Mesothelial cell of epicardium (in vitro differentiated cells): ENCODE measurements at places on chromosomes 11 and 22.
A peak's percentile ranks its signal among the peaks of the same experiment; 100 is the strongest.

DNA sequence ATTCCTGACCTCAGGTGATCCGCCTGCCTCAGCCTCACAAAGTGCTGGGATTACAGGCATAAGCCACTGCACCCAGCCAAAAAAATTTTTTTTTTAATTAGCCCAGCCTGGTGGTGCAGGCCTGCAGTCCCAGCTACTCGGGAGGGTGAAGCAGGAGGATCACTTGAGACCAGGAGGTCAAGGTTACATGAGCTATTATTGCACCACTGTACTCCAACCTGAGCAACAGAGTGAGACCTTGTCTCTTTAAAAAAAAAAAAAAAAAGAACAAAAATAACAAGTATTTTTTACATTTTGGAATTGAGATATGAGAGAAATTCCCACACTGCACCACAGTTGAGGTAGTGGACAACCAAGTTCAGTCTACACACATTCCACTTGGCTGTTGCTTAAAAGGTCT, 13.6 kb upstream of the L3MBTL2 start:
- DNase-seq, result no peak

DNA sequence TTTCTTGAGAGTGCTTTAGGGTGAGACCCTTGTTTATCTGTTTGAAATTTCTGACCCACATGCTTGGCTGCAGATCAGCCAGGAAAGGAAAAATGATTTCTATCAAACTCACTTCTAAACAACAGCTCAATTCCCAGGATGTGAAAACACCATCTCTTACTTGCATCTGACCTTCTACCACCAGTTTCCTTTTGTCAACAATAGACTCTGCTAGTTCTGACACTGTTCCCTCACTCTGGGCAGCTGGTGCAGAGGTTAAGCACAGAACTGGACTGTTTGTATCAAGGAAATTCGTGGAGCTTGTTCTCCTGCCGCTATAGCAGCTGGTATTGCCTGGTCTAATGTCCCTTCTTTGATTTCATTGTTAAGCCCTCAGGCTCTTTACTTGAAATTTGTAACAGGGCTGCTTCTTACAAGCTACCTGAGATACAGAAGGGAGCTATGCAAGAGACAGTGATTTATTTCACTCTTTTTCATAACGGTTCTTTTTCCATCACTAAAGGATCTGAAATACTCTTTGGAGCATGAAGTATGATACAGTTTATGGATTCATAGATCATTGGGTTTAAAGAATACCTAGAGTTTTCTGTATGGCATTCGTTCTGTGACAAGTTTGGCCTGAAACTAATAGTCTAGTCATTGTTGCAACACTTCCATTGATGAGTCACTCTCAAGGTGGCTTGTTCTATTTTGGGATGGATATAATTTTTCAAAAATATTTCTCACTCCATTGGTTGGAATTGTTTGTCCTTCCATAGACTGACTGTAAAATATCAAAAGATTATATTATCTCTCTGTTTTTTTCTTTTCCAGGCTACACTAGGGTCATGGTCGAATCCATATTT, 178.2 kb upstream of the ZC3H12C start:
- DNase-seq, result no peak

DNA sequence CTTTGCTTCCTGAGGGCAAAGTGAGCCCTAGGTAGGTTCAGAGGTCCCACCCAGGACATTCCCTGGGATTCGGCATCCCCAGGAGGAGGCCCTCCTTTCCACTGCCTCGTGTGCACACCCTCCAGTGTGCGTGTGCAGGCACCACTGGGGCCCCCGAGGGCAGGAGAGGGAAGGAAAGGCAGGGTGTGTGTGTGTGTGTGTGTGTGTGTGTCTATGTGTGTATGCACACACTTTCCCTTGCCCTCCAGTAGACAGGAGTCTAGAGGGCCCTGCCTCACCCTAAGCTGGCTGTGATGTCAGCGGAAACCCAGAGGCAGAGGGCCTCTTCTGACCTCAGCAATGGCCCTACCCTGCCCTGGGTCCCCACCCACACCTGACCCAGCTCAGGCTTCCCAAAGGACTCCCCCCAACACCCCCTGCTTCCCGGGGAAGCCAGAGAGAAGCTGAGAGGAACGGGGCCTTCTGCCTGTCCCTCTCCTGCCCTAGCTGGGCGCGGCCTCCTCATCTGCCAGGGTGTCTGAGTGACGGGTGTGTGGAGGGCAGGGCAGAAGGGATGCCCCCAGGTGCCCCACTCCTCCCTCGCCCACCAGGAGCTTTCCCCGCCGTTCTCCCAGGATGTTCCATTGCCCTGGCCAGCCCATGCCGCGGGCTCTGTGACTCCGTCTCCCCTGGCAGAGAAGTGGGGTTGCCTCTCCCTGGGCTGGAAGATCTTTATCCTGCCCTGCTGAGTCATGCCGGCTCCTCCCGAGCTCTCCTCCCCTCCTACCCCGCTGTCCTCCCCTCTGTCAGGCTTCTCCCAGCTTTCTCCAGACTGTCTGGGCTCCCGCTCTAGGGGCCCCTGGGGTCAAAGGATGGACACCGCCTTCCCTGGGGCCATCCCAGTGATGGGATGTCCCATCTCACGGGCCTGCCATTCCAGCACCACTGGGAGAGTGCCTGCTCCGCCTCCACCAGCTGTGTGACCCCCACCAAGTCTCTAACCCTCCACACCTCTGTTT, 6.0 kb upstream of the CLCF1 start:
- no peak for DNase-seq

DNA sequence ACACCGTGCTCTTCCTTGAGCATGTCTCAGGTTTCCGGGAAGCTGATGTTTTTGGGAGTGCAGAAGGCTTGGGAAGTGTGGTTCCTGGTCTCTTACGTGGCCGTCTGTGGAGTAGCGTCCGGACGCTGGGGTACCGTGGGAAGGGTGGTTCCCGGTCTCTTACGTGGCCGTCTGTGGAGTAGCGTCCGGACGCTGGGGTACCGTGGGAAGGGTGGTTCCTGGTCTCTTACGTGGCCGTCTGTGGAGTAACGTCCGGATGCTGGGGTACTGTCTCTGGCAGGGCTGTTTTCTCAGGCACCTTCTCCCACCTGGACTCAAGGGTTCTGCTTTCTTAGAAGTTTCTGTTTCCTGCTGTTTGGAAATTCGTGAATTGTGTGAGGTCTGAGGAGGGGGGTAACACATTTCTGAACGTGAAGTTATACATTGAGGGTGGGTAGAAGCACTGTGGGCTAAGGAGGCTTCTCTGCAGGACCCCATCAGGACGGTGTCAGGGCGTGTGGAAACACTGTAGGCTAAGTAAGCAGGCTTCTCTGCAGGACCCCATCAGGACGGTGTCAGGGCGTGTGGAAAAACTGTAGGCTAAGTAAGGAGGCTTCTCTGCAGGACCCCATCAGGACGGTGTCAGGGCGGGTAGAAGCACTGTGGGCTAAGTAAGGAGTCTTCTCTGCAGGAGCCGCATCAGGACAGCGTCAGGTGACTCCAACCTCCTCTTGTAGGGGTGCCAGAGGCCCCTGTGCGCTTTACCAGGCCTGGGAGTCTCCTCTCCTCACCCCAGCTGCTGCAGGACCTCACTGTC, 5.3 kb upstream of the IFITM3 start:
- DNase-seq, result no peak

DNA sequence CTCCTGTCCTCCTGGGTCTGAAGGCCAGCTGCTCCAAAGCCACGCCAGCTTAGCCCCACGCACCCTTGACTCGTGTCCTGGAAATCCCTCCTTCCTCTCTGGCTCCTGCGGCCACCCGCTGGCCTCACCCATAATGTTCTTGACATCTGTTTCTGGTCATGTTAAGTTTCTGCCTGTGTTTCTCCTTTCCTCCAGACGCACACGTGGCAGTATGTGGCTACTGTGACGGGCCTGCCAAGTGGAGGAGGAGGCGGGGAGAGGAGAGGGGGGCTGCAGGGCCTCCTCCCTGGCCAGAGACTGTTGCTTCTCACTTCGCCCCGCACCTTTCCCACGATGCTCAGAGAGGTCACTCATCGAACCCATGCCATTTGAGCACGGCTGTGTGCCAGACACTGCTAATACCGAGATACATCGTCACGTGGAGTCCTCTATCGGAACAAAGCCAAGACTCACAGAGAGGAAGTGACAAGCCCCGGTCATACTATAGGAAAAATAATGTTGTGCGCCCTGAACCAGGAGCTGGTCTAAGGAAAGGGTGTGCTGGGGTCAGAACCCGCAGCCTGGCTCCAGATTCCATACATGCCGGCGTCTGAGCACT, 11.5 kb downstream of the C1QTNF6 start:
- no peak for DNase-seq

GRCh38 chr11:48141475-48142122, 75.0 kb upstream of the OR4B1 start:
- DNase-seq, result no peak

DNA sequence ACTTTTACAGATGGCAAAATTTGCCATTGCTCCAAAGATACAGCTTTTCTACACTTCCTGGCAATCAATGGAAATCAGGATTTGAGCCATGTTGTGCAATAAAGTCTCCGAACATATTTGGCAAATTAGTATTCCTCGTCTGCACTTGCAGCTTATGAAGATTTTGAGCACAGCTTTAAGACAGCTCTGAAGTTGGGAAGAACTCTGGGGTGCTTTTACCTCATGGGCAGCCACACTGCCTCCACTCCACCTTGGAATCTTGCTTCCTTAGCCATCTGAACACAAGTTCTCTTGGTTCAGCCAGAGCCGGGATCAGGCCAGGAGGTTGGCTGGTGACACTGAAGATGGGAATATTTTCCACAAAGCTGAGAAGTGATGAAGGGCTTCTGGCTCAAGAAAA, 191.2 kb downstream of the CWF19L2 start:
- DNase-seq, result no peak

- no peak for DNase-seq
Observed at GRCh38 chr11:48341466-48341865, 16.7 kb downstream of the OR4C3 start.

DNA sequence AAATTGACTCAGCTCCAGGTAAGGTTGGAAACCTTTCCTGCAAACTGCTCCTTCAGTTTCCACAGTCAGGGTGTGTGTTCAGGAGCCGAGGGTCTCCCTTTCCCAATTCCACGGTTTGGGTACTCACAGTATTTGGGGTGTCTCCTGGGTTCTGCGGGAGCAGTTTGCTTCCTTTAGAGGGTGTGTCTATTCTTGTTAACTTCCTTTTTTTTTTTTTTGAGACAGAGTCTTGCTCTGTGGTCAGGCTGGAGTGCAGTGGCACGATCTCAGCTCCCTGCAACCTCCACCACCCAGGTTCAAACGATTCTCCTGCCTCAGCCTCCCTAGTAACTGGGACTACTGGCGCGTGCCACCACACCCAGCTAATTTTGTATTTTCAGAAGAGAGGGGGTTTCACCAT, 251.4 kb downstream of the LUZP2 start:
- no peak for DNase-seq

DNA sequence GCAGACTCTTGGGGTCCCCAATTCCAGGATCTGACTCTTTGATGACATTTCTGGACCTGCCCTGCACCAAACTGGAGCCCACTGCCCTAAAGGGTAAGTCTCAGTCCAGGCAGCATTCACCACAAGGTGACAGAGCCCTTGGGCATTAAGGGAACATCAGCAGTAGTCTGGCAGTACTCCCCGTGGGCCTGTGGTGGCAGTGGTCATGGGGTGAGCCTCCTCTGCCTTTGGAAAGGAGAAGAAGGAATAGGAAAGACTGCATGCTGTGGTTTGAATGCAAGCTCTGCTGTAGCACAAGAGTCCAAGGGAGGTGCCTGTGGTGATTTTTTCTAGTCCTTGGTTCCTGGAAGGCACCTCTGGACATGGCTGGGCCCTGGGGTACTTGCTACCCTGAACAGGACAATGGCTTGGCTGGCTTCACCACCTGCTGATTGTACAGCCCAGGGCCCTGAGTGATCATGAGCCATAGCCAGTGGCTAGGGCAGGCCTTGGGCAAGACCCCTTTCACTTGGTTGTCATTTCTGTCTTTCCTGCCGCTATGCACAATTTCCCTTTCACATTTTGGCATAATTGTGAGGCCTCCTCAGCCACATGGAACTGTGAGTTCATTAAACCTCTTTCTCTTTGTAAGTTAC, 160.7 kb upstream of the GRIA4 start:
- no peak for DNase-seq

DNA sequence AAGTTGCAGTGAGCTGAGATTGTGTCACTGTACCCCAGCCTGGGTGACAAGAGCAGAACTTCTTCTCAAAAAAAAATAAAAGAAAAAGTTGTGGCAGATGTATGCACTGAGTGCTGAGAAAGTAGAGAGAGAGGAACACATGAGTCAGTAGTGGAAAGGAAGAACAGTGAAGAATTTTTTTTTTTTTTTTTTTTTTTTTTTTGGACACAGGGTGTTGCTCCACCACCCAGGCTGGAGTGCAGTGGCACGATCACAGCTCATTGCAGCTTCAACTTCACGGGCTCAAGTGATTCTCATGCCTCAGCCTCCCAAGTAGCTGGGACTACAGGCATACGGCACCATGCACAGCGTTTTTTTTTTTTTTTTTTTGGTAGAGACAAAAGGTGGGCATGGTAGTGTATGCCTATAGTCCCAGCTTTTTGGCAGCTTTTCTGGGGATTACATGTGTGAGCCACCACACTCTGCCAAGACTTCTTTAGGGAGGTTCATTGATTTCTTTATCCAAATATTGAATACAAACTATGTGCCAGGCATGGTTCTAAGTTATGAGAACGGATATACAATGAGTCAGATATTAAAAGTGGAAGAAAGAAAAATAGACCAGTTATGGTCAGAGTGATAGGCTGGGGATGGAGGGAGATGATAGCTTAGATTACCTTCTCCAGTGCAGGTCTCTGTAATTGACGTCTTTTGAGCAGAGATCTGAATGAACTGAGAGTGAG, 62.0 kb downstream of the YAP1 start:
- no peak for DNase-seq

DNA sequence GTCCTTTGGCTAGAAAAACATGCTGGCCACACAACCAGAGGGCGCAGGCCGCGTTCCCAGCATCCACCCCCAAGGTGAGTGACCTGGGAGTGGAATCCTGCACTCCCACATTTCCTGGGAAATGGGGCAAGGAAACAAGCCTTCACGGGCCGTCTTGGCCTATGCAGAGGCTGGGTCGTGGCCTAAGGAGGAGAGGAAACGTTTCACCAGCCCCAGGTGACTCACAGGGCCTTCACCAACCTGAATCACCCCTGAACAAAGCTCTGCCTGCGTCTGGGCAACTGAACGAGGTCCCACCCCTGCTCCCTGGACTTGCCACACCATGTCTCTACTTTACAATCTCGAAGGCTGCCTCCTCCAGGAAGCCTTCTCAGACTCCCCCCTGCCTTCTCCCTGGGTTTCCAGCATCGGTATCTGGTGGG, 13.2 kb downstream of the MYH9 start:
- no peak for DNase-seq

GRCh38 chr11:63549411-63549810, 12.8 kb downstream of the PLAAT4 start:
- peak; percentile 11 for DNase-seq

- no peak for DNase-seq
Observed at GRCh38 chr22:17410576-17410975, 41.3 kb downstream of the CECR2 start.
